ENCODE measurements at places on chromosomes 7 and 10.

DNA sequence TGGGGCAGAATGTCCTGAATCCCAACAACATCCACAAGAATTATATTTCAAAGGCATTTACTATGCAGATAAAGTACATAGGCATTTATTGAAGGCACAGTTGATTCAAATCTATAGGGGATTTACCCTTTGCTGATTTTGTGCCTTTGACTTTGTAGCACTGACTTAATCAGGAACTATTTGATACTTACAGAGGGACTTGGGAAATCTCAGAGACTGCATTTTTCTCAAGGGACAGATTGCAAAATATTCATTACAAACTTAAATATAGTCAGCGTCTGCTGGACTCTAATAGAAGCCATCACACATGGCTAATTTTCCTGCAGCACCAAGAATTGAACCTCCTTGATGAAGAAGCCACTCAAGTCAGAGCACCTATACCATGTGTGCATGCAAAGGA is 44.9 kb downstream of the FAS start:
- no peak for DNase-seq

GRCh38 chr10:86988520-86988919 is 20.2 kb downstream of the ADIRF start:
- no peak for DNase-seq

DNA sequence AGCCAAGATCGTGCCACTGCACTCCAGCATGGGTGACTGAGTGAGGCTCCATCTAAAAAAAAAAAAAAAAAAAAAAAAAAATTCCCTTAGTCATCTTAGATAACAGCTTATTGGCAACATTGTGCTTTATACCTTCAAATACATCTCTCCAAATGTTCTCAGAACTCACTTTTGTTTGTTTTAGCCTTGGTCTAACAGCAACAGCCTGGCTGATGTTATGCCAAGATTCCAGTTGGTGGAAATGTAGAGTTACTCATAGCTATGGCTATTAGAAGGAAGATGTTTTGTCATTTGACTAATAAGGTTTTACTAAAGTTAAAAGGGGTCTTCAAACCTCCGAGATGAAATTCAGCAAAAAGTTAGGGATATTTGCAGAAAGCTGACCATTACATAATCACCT is 481.4 kb downstream of the NEBL start:
- no peak for DNase-seq

- no peak for DNase-seq
Measured at GRCh38 chr7:130476297-130477150, 15.4 kb upstream of the MEST start.

DNA sequence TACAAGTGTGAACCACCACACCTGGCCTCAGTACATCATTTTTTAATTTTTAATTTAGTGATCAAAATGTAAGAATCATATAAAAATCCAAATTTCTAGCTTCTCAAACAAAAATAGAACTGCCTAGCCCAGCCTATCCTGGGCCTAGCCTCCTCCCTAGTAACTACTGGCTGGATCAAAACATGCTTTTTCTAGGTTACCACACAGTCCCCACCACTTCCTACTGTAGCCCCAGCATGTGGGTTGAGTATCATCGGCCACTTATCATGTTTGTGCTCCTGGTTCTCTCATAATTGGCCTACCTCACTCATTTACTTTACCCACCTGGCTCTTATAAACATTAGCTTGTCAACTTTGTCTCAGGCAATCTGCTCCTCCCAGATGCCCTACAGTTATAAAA is 52.9 kb downstream of the DNAJC12 start:
- no peak for DNase-seq

DNA sequence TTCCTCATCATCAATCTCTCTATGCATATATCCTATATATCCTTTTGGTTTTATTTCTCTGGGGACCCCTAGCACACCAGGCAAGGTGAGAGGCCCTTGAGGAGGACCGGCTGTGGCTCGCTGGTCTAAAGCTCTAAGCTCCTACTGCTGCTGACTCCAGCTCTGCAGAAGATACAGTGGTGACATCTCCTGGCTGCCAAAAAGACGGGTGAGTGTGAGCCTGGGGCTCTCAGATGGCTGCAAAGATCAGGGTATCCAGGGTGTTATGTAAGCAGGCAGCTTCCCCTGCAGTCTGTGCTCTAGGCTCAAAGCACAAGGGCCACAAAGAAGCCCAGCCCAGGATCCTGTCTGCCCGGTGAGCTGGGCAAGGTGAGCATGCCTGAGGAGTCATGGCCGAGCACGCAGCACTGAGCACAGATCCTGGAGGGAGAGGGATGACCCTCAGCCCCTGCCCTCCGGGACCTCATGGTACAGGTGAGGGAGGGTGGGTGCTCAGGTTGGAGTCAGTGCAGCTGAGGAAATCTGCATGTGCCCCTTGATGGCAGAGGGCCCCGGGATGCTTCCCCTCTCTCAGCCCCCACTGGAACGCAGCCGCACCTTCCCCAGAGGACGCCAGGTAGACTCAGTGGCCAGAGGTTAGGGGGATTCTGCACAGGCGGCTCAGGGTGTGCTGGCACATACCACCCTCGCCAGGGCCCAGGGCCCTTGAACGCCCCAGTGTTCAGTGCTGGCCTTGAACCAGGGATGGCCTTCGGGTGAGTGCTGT is 95.4 kb upstream of the INSIG1 start:
- DNase-seq: no peak

GRCh38 chr10:114396464-114396863 is 7.8 kb downstream of the AFAP1L2 start:
- no peak for DNase-seq

- DNase-seq: no peak
Measured at GRCh38 chr7:138089080-138089901, 13.0 kb downstream of the AKR1D1 start.

GRCh38 chr7:148935451-148935850 is 51.4 kb upstream of the EZH2 start:
- no peak for DNase-seq

DNA sequence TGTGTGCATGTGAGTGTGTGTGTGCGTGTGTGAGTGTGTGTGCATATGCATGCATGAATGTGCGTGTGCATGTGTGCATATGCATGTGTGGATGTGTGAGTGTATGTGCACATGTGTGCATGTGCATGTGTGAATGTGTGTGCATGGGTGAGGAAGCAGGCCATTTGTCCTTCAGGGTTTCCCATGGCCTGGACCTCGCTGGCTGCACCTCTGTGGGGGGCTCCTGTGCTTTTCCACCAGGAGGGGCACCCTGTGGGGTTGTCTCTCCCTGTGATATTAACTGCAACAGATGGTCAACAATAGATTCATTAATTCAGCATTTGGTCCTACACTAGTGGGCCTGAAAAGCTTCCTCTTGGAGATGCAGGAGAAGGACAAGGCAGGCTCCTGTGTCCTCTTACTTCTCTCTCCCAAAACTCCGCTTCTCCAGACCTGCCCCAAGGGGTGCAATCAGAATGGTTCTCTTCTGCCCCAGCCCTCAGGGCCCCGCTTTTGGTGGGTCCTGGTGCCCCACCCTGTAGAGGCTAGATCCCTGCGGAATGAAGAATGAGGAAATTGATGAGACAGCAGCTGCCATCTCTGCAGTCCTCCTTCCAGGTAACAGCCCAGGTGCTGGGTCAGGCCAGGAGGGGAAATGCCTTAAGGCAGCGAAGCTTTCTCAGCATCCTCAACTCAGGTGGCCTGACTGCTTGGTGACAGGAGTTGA is 41.5 kb upstream of the NUB1 start:
- no peak for DNase-seq

- no peak for DNase-seq
Measured at GRCh38 chr10:102267748-102268147, 22.4 kb downstream of the GBF1 start.

- DNase-seq: no peak
Measured at GRCh38 chr7:112407261-112407660, 43.0 kb upstream of the IFRD1 start.

DNA sequence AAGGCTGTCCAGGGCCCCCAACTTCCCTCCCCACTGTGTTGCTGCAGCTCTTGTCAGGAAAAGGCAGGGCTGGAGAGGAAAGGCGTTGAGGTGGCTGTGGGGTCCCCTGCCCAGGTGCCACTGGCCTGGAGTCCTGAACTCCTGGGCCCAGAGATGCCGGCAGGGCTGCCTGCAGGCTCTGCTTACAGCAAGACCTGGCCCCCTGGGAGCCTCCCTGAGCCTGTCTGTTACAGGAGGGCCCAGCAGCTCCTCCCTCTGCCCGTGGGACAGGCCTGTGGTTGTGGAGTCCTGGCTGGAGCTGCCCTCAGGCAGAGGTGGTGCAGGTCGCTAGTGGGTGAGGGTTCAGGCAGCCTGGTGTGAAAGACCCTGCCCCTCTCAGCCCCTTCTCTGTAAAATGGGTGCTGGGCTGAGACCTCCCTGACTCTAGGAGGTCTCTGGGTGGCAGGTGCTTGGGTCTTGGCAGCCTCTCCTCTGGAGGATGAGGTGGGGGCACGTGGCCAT is 9.9 kb downstream of the ANTXRL start:
- no peak for DNase-seq

- no peak for DNase-seq
Measured at GRCh38 chr10:105647354-105647753, 1006.3 kb downstream of the SORCS3 start.

All from GM12865 (cell line).